Stimulated activated CD4-positive, alpha-beta T cell treated with anti-CD3 and anti-CD28 coated beads, Interleukin-1b, Interleukin-23, amount 100 ng/mL, for 1 hour (primary cell): ENCODE measurements at places on chromosomes 4 and X.

DNA sequence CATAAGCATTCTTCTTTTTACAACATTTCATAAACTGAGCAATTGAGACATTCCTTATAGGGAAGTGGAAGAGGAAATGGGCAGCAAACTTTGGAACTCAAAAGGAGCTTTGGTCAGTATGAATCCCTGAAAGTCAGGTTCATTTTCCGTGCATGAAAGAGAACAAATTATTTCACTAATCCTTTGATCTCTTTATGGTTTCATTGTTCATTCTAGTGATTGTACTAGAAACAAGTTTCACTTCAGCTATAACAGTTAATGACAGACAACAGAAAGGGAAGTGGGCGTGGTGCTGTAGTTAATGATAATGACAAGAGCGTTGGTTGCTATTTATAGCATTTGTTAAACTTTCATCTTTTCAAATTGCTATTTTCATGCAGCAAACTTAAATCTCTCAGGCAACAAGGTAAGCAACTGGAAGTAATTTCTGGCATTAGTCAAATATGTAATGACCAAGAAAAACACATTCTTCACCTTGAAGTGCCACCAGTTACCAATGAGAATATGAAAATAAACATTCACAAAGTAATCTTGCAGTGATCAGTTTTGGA, 98.4 kb downstream of the AREG start:
- DNase-seq: no peak

DNA sequence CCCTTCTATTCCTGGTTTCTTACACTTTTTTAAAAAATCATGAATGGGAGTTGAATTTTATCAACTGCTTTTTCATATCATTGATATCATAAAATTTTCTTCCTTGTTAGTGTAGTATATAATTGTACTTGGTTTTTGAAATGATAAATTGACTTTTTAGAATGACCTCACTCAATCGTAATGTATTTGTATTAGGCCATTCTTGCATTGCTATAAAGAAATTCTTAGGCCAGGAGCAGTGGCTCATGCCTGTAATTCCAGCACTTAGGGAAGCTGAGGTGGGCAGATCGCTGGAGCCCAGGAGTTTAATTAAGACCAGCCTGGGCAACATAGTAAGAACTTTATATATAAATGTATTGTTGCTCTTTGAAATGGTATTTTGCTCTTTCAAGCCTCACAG, 6.3 kb downstream of the EXOC1 start:
- DNase-seq: no peak

- no peak for DNase-seq
These were observed 127.9 kb upstream of the AMOT start for GRCh38 chrX:112968351-112969133.

DNA sequence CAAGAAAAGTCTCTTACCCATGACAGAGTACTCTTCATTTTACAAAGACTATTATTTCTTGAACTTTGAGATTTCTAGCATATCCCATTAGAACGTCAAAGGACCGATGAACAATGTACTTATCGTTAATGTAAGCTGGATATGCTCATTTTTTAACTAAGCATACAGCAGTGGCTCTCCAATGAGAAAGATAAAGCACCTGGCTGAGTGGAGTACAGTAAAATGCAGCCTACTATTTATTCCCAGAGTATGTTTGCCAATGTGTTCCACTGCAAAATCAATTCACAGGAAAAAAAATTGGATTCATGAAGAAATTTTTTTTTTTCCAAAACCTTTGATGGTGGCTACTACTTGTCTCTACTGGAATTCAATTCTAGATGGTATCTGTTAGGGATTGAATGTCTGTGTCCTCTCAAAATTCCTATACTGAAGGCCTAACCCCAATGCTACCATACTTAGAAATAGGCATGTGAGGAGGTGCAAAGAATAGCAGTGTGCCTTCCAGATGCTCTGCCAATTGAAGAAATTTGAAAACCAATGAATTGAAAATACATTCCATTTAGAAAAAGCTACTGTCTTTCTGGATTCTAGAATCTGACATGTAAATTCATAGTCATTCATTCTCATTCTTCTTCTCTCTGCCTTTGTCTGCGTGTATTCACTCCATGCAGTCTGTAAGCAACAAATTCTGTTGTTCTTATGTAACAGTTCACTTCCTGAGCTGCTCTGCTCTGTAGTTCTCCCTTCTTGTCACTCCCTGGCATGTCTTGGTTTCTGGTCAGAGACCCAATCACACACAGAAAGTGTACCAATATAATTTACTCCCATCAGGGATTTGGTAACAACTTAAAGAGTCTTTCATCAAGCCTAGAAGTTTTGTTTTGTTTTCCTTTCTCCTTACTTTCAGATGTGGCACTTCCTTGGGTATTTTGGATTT, 61.4 kb downstream of the PAPSS1 start:
- DNase-seq: no peak

- DNase-seq: no peak
These were observed 38.0 kb upstream of the GATB start for GRCh38 chr4:151798678-151799416.
